Urothelium cell line (cell line): ENCODE measurements at places on chromosomes 6 and 20.

- DNase-seq: no peak
These were observed 61.5 kb downstream of the IBTK start for GRCh38 chr6:82185948-82186535.

- no peak for DNase-seq
These were observed 42.2 kb downstream of the PRND start for GRCh38 chr20:4763723-4764510.

GRCh38 chr6:12472601-12473038 is 182.5 kb downstream of the EDN1 start:
- DNase-seq: peak; percentile 30

DNA sequence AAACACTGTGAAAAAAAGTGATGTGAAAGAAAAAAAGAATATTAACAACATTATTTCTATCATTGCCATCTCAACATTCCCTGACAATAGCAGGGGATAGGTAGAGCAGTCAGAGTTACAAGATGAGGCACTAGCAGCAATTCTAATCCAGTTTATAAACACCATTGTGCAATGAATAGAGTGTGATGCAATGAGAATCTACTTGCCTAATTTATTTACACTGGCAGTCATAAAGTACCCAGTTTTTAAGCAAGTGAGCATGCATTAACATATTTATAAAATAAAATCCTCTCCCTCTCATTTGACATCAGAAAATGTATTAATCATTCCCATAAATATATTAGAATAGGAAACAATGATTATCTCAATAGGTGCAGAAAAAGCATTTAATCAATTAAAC is 2.5 kb upstream of the MANEA start:
- no peak for DNase-seq

DNA sequence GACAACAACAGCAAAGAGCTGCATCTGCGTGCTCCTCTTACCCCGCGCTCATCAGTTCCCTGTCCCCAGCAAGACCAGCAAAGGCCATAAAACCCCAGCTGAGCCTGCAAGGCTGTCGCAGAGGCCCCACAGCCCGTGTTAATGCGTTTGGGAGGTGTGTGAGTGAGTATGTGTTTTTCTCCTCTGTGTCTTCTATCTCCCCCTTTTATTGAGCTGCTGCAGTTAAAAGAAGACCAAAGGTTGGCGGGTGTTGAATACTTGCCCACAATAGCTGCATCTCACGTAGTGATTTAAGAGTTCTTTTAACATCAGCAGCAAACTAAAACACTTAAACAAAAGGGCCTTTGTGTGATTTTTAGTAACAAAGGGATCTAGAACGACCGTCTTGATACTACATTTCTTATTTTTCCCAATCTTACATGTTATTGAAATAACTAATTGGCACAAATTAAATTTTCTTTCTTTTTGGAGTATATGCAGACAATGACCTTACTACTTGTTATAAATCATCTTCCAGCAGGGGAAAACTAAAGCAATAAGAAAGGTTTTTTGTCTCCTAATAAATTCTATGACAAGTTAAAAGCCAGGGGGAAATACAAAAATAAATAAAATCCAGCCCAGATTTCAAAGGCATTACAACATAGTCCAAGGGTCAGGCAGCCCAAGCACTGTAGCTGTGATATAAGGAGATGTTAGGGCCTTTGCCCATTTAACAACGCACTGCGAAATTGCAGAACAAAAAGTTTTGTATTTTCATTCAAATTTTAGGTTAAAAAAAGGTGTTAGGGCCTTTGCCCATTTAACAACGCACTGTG is 27.2 kb upstream of the CNKSR3 start:
- no peak for DNase-seq

DNA sequence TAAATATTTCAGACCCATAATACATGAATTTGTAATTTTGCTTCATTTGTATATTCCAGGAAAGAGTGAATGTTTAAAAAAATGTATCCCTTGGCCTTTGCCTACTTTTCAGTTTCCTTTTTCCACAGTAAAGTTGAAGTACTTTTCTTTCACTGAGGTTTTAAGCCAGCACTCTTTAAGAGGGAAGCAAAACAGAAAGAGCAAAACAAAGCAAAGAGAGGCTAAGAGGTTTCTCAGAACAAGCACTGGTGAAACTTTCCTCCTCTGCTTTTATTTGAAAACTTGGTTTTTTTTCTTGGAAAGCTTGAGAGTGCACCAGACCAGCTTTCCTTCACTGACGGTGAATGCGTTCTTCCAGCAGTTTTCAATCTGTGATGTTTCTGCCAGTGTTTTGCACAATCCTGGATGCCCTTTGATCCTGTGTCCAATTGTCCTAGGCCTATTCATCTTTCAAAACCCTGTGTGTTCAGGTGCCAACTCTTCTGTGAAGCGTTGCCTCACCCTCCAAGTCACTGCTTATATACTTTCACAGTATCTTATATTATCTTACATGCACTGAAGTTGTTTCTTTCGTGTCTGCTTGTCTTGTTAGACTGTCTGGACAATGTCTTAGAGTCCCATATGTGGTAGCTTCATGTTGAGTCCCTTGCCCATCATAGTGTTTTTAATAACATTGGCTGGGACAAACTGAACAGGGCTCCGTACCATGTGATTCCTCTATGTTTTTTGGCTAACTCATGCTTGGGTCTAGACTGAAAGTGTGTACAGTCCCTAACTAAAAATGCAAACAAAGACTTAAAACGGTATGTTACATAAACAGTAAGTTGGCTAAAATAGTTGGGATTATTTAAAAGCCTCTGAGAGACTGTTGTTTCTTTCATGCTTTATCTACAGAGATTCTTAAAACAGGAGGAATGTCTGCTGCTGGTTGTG is 1.9 kb downstream of the RNF217 start:
- DNase-seq: no peak
